Activated naive CD8-positive, alpha-beta T cell treated with anti-CD3 and anti-CD28 coated beads, Interleukin-2, amount 50 U/mL, for 24 hours (primary cell): ENCODE measurements at places on chromosomes 5 and 9.

DNA sequence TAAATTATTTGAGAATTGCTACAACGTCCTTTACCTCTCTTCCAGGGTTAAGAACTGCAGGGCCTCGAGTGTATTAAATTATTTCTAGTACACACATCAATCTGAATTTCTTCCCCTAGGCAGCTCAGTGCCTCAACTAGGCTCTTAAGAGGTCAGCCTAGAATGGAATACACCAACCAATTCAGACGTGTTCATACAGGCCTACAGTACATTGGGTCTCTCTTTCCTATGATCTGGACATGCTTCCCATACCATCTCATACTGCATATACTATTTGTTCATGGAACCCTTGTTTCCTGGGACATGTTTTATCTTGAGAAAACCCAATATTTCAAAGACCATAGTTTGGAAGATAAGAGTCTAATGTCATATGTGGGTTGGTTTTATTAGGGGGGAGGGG, 434.1 kb upstream of the WWC1 start:
- DNase-seq, result no peak

DNA sequence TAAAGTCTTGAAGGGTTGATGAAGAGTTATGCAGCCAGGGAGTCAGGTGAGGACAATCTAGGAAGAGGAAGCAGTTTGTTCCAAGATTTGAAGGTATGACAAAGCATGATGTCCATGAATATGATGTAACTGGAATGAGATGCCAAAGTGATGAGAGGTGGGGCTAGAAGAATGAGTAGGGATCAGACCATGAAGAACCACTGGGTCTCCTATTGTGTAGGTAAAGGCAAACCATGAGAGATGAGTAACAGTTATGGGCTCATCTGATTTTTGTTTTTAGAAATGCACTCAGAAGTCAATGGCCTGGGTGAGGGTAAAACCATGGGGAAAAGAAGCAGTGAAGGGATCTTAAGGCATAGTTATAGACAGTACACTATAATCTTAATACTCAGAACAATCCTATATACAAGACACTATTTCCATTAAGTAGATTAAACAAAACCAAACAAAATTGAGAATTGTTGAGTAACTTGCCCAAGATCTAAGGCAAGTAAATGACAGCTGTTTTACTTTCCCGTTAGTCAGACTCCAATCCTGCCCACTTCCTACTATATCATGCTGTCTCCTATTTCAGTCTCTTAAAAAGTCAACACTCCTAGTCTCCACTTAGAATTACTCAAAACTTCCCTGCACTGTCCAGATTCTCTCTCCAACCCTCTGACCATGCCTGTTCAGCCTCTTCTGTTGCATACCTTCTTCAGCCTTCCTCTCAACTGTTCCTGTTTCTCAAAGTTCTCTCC, 393.8 kb upstream of the MEF2C start:
- no peak for DNase-seq

DNA sequence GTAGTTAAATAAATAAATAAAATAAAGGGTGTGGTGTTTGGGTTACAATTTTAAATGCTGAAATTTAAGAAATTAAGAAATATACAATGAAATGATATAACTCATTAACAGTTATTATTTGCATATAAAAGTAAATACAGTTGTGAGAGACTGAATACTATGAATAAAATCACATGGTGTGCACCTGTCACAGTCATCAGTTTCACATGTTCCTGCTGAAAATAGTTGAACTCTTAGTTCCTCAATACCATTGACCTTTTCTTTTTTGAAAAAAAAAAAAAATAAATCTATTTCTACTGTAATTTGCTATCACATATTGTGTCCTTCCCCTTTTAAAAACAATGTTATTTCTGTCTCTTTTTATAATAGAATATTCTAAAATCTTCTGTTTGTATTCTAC, 130.9 kb upstream of the CHD1 start:
- DNase-seq, result no peak

DNA sequence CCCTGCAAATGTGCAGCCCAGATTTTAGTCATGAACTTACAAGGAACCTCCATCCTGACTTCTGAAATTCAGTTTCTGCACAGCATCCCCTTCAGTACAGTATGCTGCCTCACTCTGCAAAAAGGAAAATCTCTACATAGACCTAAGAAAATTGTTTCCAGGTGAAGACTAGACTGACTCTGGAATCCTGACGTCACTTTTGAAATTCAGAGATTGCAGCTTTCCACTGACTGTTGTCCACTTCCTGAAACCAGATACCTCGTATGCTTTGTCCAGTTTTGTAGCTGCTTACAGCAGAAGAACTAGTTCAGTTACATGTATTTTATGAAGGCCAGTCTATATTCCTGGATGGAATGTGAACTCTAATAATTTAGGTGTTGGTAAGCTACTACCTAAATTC, 629.3 kb upstream of the ST8SIA4 start:
- no peak for DNase-seq

DNA sequence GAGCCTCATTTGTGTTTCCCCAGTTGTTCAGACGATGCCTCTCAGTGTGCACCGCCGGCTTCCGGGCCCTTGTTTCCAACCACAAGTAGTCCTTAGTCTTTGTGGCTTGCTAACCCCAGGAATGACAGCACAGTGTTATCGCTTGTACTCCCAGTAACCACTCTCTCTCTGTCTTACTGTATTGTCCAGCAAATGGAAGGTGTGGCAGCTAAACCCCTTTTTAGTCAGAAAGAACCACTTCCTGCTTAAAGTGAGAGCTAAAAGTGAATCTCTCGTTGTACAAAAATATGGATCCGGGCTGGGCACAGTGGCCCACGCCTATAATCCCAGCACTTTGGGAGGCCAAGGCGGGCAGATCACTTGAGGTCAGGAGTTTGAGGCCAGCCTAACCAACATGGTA, 61.3 kb downstream of the ENC1 start:
- DNase-seq, result peak; percentile 62

- DNase-seq, result peak; percentile 65
Observed at GRCh38 chr9:129175825-129176633, 2.0 kb downstream of the IER5L start.

DNA sequence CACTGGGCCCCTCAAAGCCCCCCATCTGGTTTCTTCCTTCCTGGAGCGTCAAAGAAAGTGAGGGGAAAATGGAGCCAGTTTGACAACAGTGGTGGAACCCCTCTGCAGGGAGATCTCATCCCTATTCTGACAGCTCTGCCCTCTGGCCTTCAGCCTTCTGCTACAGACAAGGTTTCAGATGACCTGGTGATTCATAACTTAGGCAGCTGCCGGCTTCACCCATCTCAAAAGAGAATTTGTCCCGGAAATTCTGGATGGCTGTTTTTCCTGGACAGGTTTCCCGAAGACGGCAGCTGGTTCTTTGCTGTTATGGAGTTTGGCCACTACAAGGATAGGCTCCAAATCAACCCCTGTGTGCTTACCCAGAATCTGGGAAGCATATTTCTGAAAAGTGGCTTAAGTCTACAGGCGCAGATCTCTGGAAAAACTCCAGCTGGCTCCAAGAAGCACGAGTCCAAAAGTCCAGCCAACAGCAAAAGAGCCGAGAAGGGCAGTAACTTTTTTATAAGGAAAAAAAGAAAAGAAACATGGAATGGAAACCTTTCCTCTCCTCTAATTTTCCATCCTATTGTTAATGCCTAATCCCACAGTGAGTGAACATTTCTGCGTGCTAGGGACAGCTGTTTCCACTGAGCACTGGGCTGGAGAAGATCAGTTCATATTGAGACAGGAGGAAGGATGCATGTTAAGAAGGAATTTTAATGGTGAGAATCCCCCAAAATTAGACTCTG, 54.5 kb downstream of the ZNF366 start:
- DNase-seq, result no peak

DNA sequence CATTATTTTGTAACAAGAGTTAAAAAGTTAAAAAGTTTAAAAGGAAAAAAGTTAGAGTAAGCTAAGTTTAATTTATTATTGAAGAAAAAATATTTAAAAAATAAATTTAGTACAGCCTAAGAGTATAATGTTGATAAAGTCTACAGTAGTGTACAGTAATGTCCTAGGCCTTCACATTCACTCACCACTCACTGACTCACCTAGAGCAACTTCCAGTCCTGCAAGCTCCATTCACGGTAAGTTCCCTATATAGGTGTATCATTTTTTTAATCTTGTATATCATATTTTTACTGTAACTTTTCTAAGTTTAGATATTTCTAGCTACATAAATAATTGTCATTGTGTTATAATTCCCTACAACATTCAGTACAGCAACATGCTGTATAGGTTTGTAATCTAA, 69.4 kb upstream of the PANK3 start:
- no peak for DNase-seq
